ENCODE measurements at places on chromosomes 16 and 17. TPM values are rescaled to one million over a fixed set of nuclear protein-coding genes. Genes with fewer than 3 reads are reported as not detected.

Gene BRIP1
- total RNA-seq = 10.7 TPM

Gene TBC1D3
- total RNA-seq = not detected

Gene PDE6G
- 0.29 TPM for total RNA-seq

Gene PMP22
- total RNA-seq = 62.1 TPM

Gene CCL1
- total RNA-seq = not detected

Gene HSD3B7
- total RNA-seq = 16.3 TPM

Gene KRTAP3-2
- not detected for total RNA-seq

Gene HBA2
- not detected for total RNA-seq

Gene MAP2K6
- 4.5 TPM for total RNA-seq

Gene ITGB3
- total RNA-seq = 26.7 TPM

Gene PERCC1
- not detected for total RNA-seq

Gene C1QTNF1
- 31.8 TPM for total RNA-seq

Gene G6PC1
- total RNA-seq = not detected

Gene IL17C
- total RNA-seq = not detected

Gene KRT10
- 26.7 TPM for total RNA-seq

Gene NOS2
- 18.9 TPM for total RNA-seq

Gene MMP15
- 2.6 TPM for total RNA-seq

Gene KRT32
- total RNA-seq = not detected

Gene SLC35G6
- not detected for total RNA-seq

Gene COX11
- total RNA-seq = 72.8 TPM

Gene CARHSP1
- total RNA-seq = 156 TPM

Gene CTRL
- 0.24 TPM for total RNA-seq

Gene GINS2
- total RNA-seq = 28.5 TPM

Gene MEIOB
- not detected for total RNA-seq

Gene TEX14
- not detected for total RNA-seq

Gene SYT17
- 0.24 TPM for total RNA-seq

Gene PCGF2
- total RNA-seq = 7.6 TPM

Gene RNF40
- 45.3 TPM for total RNA-seq

Gene CD300LB
- total RNA-seq = not detected

Gene FXR2
- total RNA-seq = 25.2 TPM

Gene PRSS8
- not detected for total RNA-seq

Gene SPATA22
- total RNA-seq = not detected

Gene GALK1
- 37.0 TPM for total RNA-seq

Gene ABCC11
- total RNA-seq = not detected

Gene CTRB1
- not detected for total RNA-seq

Gene CSH1
- total RNA-seq = not detected

Gene GSG1L
- total RNA-seq = not detected

Gene GPR139
- total RNA-seq = not detected

Gene KRT20
- total RNA-seq = not detected

Gene NGFR
- total RNA-seq = 10.1 TPM

Gene CCDC92B
- total RNA-seq = not detected

Gene CNTNAP4
- not detected for total RNA-seq

Gene SLC47A2
- not detected for total RNA-seq
